Left kidney (tissue), 8 donors: ENCODE measurements at places on chromosomes 3 and 15.

DNA sequence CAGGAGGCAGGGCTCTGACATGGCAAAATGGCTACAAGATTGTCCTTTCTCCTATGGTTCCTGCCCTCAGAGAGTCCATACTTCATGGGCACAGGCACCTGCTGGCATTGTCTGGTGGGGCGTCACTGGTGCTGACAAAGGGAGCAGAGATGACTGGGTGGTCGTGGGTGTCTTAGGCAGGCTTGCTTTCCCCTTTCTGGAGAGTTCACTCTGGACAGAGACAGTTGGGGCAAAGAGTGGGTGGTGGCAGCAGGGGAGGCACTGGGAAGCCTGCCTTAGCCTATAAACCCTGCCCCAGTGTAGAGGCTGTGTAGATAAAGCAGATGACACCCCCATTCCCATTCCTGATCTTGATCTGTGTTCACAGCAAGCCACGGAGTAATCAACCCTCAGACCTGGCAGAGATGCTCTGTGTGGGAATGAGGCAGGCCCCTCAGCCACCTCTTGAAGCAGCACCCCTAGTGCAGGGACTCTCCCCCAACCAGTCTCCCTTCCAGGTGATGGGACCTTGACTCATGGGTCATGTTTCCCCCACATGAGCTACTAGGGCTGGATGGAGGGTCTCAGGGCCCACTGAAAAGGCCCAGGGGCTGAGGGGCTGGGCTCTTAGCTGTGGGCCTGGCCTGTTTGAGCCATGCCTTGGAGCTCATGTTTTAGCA is 20.7 kb upstream of the DOCK3 start:
- no peak for DNase-seq

DNA sequence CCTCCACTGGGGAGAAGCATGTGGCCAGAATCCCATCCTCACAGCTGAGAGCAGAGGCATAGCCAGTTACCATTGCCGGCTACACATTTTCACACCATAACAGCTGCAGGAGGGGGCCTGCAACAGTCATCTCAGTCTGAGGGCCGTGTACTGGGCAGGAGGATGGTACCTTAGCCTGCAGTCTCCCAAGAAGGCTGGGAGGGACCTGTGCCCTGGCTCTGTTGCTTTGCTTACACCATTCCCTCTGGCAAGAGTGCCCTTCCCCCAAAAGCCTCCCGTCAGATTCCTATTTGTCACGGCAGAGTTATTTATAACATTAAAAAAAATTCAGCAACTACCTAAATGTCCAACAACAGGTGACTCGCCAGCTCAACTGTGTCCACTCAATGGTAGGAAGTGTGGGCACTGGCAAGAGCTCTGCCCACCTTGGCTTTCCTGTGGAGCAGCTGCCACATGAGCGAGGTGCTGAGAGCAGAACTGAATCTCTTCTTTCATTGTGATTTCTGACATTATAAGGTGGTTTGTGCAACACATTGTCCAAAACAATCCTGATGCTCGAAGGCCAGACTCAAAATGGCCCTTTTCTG is 4.4 kb downstream of the CAMKV start:
- no peak for DNase-seq

- no peak for DNase-seq
Measured at GRCh38 chr3:72123908-72124441, 339.0 kb upstream of the PROK2 start.

GRCh38 chr3:157763644-157764043 is 260.4 kb upstream of the VEPH1 start:
- no peak for DNase-seq

DNA sequence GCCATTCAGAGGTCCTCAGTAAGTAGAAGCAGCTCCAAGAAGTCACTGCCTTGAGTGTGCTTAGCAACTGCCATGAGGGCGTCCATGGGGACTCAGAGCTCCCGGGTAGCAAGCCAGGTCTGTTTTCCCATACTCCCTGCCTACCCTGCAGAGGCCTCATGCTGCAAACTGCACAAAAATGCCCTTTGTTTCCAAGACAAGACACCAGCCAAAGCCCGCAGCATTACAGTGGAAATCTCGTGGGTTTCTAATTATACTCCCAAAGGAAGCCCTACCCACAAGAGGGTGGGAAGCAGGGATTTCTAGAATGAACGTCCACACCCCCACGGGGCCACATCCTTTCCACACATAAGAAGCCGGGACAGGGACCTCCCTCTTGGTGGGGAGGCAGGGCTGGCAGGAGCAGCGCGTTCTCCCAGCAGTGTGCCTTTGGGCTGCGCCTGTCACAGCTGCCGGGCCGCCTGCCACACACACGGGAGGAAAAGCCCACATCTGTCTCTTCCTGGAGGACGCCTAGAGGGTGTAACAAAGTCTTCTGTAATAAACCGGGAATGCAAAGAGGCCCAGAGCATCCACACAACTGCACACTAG is 31.1 kb downstream of the FAM174B start:
- DNase-seq, result no peak

- DNase-seq, result no peak
Measured at GRCh38 chr3:115835946-115836345, 212.6 kb downstream of the GAP43 start.

- DNase-seq, result no peak
Measured at GRCh38 chr15:93049914-93050578, 39.0 kb downstream of the RGMA start.
